ENCODE measurements at places on chromosomes 5 and 9.

- DNase-seq: no peak
Measured at GRCh38 chr5:73130811-73131210, 10.4 kb downstream of the TMEM171 start.

DNA sequence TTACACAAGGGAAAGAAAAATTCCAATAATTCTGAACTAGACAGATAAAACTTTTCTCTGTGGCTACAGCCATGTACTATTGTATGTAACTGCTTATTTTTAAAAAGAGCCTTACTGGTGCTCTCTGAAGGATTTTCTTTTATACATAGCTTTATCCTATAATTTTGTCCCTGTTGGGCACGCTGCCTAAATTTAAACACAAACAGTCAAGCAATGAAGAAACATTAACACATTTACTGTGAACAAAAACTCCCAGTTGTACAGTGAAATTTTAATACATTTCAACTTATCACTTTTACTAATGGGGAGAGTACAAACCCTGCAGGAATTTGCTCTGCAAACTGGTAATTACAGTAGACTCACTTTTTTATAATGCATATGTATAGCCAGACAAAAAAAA, 273.3 kb downstream of the BNC2 start:
- DNase-seq: no peak

- DNase-seq: no peak
Measured at GRCh38 chr9:83512621-83513020, 25.6 kb downstream of the FRMD3 start.

DNA sequence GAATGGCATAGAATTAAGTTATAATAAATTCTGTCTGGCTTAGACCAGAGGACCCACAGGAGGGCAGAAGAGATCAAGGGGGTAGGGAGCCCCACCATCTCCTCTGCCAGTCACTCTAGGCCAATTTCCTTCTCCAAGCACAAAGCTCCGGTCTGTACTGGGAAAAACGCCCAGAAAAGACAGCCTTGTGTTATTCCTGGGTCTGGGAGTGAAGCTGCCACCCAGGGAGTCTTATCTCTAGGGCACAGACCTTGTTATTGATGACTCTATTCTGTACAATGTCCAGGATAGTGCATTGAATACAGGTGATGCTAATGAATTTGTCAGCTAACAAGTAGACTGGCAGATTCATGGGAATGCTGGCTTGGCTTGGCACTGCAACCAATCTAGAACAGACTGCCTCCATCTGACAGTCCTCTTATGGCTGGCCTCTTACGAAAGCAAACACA, 60.7 kb downstream of the MED27 start:
- no peak for DNase-seq

DNA sequence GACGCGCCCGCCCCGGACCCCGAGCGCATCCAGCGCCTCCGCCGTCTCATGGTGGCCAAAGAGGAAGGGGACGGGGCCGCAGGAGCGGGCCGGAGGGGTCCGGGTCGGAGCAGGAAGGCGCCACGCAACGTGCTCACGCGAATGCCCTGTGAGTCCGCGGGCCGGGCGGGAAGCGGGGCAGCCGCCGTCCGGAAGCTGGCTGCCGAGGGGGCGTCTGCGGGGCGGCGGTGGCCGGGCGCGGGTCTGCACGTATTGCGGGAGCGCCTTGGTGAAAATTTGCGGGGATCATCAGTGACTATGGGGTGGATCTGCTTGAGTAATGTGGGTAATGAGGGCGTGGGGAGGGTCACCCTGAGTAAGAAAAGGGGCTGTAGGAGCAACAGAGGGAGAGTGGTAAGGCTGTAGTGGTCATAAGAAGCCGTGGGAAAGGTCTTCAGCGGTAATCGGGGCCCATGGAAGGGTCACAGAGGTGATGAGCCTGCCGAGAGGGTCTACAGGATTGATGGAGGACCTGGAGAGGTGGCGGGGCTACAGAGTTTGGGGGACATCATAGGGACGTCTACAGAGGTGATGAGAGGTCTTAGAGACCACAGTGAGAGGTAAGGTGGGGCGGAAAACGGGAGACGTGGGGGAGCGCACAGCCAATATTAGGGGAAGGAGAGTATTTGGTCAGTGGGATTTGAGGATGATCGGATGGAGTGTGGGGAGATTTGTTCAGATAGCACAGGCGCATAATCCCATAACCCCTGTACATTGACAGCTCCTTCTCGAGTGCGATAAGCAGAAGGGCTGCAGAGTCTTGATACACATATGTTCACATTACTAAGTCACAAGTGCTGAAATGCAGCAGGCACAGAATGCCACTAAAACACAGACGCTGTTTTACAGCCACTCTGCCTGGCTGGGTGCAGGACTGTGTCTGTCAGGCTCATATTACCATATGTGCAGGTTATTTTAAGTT, 819 bp downstream of the LSM11 start:
- no peak for DNase-seq
